Esophagus squamous epithelium (tissue), 5 donors: ENCODE measurements at places on chromosomes 2 and 18.

DNA sequence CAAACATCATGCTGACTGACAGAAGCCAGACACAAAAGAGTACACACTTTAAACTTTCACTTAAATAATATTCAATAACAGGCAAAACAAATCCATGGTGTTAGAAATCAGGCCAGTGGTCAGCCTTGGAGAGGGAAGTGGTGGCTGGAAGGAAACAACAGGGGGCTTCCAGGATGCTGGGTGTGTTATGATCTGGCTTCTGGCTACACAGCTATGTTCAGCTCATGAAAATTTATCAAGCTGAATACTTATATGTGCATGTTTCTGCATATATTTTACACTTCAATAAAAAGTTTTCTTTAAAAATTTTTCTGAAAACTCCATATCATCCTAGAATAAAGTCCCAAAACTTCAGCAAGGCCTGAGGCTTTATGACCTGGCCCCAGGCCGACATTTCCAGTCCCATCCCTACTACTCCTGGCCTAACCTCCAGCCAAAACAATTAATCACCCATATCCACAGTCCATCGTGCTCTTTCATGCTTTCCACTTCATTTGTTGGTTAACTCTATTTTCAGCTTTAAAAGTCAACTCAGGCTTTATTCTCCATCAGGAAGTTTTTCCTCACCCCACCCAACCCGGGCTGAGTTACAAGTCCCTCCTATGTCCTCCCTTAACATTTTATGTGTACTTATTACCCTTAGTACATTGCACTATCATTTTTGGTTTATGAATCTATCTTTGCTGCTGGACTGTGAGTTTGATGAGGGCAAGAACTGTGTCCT lies 27.9 kb upstream of the SPTBN1 start:
- no peak for DNase-seq

GRCh38 chr2:80378-80777 lies 34.1 kb upstream of the FAM110C start:
- DNase-seq: no peak

DNA sequence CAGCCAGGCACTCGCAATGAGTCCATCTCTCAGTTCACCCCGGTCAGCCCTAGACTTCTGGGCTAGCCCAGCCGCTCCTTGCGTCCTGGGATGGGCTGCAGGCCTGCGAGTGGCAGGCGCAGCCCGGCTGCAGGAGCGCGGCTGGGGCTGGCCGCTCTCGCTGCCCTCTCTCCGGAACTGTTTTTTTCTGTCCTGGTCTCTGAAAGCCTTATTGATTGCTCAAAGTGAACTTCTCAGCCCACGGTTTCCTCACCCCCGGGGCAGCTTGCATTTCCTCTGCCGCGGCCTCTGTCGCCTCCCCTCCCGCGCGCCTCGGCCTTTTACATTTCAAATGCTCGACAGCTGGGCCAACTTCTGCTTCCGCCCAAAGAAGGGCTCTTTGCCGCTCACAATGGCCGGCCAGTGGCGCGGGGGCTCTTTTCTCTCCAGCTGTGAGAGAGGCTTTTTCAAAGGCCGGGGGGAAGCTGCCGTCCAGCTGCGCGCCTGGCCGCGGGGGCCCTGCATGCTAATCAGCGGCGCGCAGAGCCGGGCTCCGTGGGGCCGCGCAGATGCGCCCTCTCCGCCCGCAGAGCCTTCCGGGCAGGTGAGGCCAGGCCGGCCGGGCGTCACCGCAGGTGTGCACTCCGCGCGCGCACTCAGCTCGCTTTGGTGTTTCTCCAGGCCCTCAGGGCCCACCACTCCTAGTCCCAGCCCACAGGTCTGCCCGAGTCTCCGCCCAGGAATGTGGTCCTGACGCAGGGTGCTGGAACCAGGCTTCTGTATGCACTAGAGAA lies 513.8 kb downstream of the RNF144A start:
- no peak for DNase-seq

DNA sequence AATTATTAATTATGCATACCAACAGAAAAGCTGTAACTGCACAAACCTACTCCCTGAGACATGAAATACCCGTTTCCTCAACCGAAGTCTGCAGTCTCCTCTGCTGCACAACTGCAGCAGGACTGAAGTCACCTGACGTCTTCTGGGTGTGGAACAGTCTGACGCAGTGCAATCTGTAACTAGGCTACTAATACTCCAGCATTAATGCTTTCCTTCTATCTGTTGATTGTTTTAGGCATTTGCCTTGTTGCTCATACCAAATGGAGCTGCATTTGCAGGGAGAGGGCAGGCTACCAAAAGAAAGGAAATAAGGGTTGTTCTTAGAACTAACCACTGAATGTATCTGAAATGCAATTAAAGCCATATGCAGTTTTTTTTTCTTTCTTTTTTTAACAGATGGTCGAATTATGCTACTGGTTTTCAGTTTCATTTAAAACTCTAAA lies 40.1 kb downstream of the RTN4 start:
- DNase-seq: no peak

DNA sequence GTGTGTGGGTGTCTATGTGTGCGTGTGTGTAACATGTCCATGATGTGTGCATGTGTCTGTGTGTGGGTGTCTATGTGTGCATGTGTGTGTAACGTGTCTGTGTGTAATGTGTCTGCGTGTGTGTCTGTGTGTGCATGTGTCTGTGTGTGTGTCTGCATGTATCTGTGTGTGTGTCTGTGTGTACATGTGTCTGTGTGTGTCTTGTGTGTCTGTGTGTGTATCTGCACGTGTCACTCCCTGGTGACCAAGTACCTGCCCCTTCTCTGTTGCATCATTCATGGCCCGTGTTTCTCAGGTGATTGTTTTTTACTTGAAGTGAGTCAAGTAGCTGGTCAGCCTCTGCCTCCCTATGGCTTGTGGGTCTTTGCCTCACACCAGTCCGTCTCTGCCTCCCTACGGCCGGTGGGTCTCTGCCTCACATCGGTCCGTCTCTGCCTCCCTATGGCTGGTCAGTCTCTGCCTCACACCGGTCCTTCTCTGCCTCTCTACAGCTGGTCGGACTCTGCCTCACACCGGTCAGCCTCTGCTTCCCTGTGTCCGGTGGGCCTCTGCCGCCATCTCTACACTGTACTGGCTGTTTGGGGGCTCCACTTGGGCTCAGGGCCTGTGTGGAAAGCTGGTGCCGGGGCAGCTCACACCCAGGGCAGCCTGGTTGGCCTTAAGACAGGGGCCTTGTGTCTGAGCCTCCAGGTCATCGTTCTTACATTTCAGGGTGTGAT lies 31.6 kb downstream of the KCNG2 start:
- no peak for DNase-seq

- DNase-seq: no peak
Observed at GRCh38 chr2:170123593-170123992, 54.4 kb upstream of the MYO3B start.

DNA sequence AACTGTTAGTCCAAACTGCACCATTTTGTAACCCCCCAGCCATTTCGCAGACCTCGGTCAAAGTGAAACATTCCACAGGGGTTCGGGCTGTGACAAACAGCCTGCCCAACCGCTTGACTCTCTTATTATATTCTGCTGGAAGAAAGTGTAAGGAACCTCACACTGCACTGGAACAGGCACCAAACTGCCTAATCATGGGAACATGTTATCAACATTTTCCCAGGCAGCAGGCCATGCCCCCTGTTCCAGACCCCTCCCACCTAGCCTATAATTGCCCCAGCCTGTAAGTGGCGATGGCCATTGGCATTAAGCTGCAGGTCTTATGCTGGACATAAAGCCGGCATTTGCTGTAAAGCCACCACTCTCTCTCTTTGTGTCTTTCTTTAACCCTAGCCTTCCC lies 16.9 kb downstream of the LYG2 start:
- DNase-seq: no peak

- no peak for DNase-seq
Observed at GRCh38 chr18:51110073-51110797, 80.2 kb downstream of the SMAD4 start.

GRCh38 chr2:232884001-232884421 lies 13.9 kb downstream of the SNORC start:
- DNase-seq: no peak

GRCh38 chr2:227818675-227819397 lies 5.2 kb downstream of the CCL20 start:
- no peak for DNase-seq

DNA sequence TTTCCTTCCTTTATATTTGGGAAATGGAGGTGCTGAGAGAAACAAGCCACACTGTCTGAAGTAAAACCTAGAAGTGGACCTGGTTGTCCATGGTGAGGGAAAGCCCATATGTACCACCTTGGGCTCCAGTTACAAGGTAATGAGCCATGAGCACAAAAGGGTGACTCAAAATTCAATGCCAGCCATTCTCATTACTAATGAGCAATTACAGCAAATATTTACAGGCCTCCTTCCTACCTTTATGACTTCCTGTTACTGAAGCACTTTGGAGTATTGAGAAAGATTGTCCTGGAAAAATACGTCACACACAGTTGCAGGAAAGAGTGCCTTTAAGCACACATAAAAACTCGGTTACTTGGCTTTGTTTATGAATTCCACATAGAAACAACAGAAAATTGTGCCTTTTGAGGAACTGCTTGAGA lies 9.1 kb downstream of the EPAS1 start:
- DNase-seq: no peak

DNA sequence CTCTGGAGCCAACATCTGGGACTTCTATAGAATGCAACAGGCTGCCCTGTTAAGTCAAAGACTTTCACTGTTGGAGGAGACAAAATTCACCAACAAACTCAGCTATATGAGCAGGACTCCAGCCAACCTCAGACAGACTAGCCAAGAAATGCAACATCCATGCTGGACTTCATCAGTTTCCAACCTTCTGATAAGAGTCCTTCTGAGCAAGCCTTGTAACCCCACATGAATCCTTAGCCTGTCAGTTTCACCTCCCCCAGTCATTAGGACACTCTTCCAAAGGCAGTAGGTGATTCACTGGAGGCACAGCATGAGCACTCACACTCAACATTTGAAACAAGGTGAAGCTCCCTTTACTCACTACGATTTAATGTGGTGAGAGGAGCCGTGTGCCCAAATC lies 5.8 kb downstream of the TBC1D8 start:
- no peak for DNase-seq

DNA sequence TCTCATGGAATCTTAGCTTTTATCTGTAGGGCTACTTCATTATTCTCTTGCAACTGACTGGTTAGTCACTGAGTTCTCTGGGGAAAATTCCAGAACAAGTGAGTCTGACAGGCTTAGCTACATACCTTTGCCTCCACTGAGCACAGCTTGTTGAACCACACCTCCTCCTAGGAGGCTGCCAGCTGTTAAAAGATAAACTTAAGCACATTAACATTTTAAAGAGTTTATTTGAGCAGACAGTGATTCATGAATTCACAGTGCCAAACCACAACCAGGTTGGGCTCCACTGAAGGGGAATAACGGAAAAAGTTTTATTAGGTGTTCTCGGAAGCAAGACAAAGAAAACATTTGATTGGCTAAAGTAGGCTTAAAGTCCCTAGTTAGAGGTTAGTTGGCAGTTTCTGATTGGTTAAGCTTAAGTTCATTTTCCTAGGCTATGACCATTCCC lies 12.5 kb upstream of the SLC38A11 start:
- DNase-seq: no peak

DNA sequence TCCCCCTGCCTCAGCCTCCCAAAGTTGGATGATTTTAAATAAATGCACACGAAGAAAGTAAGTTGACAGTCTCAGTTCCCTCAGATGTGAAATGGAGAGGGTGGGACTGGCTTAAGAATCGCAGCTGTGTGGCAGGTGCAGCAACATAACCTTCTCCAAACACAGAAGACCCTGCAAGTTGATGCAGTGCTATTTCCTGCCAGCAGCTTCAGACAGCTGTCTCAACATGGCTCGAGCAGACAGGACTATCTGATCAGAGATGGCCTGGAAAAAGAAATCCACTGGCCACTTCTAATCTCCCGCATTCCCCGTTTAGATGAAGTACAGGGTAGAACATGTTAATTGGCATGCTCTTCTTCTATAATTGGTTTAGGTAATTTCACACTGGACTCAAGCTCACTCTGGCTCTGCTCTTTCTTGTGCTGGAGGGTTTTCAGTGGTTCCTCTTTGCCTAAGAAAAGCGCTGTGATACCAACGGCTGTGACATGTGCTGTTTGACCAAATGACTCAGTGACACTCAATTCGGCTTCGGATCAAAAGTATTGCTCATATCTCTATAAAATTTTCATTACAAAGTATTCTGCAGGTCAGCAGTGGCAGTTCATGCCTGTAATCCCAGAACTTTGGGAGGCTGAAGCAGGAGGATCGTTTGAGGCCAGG lies 40.2 kb downstream of the MYOM1 start:
- no peak for DNase-seq

DNA sequence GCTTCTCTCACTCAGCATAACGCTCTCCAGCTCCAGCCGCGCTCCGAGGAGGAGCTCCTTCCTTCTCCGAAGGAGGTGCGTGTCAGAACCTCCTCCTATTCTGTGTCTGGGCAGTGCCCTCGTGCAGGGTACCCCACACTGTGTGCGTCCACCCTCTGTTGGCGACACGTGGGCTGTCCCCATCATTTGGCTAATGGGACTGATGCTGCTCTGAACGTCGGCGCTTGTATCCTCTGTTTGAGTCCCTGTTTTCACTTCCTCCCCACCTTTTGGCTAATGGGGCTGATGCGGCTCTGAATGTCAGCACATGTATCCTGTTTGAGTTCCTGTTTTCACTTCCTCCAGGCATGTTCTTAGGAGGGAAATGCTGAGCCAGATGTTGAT lies 22.2 kb downstream of the KCNG2 start:
- no peak for DNase-seq

DNA sequence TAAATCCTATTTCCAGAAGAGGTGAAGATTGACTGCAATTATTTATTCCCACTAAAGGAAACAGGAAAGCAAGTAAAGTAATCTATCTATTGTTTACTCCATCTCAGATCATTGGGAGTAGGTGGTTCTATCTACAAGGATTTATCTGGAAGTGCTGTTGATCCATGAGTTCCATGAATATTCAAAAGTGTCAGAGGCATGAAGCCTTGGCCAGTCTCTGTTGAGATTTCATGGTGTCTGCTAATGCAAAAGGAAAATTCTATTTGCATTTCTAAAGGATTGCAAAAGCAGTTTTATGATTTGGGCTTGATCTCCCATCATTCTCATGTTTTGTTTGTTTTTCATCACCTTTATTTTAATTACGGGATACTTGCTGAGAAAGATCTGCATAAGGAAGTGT lies 102.4 kb upstream of the ST6GAL2 start:
- DNase-seq: no peak

- DNase-seq: no peak
Observed at GRCh38 chr2:112644155-112644932, 1.4 kb upstream of the SLC20A1 start.

DNA sequence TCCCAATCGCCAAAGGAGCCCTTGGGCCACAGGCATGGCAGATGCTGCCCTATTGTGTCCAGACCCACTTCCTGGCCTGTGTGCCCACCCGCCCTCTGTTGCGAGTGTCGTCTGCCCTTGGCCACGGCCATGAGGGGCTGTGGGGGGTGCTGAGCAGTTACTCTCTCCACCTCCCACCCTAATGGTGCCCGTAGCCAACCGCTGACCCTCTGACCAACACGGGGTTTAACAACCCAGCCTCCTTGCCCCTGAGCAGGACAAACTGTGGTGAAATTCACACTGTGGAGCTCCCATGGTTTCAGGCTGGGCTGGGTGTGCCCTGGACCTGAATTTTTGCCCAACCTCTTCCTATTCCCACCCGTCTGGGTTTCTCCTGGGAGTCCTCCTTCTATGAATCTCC lies 145.7 kb upstream of the HDAC4 start:
- DNase-seq: no peak

GRCh38 chr2:18837240-18837639 lies 247.9 kb upstream of the NT5C1B start:
- DNase-seq: no peak

GRCh38 chr2:54773838-54774237 lies 50.4 kb downstream of the EML6 start:
- no peak for DNase-seq
